ENCODE measurements at places on chromosomes 4 and X.

DNA sequence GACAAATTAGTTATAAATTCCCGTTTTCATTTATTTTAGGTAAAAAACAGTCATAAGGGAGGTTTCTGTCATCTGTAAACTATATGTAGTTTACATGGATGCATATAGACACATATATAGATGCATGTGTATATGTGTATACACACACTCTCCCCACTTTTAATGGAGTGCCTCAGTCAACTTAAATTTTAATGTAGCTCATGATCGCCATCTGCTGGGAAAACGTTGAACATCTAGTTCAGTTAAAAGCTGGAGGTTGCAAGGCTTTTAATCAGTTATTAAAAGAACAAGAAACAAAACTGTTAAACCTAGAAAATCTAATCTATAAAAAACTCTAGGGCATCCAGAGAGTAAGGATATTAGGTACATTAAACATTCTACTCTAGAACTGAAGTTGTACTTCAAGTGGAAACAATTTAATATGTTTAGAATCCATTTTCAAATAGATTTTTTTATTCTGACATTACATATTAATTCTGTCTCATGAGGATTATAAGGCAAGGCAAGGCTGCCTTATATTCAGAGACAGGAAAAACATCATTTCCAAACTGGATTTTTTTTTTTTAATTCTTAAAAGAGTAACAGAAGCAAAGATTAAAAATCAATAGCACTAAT lies 122.6 kb downstream of the SHISA3 start:
- DNase-seq = no peak

DNA sequence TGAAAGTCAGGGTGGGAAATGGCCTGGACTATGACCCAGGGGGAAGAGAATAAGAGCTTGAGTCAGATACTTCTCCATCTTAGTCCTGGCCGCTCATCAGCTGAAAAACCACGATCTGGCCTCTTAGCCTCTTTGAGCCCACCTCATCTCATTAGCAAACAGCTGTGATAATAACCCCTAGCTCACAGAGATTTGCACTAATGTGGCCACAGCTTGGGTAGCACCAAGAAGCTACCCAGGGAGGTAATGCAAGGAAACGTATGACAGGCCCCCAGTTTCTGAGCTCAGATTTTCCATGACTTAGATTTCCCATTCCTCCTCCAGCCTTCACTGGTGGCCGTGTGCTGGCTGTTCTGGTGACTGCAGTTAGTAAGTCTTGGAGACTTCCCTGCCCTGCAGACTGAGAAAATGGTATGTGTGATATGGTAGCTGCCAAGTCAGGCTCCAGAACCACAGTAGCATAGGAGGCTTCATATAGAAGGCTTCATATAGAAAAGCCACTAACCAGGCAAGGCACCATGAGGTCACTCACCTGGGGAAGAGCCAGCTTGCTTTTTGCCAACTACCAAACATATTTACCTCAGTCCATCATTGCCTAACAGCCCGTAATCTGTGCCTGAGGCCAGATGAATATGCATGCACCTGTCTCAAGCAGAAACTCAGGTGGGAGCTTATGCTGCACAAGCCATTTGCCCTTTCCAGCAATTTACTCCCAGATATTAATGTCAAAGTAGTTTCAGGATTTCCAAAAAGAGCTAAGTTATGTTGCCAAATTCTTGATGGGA lies 51.4 kb upstream of the GABRE start:
- DNase-seq = no peak

DNA sequence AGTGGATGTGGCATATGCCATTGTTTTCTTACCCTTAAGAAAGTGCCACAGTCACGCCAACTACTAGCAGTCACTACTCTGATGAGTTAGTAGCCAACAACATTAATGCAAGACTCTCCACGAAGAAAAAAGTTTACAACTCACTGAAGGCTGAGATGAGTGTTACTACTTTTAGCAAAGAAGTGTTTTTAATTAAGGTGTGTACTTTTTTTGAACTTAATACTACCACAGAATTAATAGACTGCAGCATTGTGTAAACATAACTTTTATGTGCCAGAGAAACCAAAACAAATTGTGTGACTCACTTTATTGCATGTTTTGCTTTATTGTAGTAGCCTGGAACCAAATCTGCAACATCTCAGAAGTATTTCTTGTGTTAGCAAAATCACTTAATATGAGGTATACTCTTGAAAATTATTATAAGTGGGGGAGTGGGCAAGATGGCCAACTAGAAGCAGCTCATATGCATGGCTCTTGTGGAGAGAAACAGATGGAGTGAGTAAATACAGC lies 2.2 kb upstream of the UGT2B4 start:
- no peak for DNase-seq

DNA sequence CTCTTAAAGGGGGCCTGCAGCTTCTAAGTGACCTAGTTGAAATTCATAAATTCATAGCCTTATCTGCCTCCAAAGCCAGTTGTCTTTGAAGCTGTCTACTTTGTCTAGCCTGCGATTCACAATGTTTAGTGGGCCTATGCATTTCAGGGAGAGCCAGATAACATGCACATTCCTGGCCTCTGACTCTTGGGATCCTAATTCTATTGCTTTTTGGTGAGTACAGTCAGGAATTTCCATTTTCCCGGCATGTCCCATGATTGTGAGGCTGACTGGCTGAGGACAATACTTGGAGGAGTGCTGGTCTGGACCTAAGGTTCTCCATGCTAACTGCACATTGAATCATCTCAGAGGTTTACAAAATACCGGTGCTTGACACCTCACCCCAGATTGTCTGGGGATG lies 155.0 kb downstream of the MSL3 start:
- DNase-seq = peak; percentile 78

DNA sequence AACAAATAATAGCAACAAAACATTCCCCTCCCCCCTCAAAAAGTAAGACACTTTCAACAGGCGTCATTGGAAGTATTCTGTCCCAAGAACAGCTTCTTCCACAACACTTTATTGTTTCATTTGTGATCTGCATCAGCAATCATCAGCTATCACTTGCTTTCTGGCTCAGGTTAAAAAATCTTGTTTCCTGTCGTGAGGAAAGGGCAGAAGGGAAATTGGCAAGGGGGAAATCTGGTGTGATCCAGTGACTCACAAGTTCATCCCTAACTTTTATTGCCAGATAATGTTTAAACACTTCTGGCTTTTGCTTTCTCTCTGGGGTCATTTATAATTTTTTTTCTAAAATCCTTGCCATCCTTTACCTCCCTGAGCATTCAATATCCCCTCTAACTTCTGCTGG lies 247.4 kb upstream of the GIMD1 start:
- DNase-seq = no peak

GRCh38 chr4:162803378-162803777 lies 363.3 kb downstream of the NAF1 start:
- no peak for DNase-seq

- DNase-seq = no peak
Observed at GRCh38 chrX:30246769-30247489, at the start of gene MAGEB1. MAGEB1 (plus strand) TSS chrX:30247146; CDS start chrX:30250494, 3,348 bp downstream.

- DNase-seq = no peak
Observed at GRCh38 chr4:73597594-73597993, 22.6 kb downstream of the RASSF6 start.

DNA sequence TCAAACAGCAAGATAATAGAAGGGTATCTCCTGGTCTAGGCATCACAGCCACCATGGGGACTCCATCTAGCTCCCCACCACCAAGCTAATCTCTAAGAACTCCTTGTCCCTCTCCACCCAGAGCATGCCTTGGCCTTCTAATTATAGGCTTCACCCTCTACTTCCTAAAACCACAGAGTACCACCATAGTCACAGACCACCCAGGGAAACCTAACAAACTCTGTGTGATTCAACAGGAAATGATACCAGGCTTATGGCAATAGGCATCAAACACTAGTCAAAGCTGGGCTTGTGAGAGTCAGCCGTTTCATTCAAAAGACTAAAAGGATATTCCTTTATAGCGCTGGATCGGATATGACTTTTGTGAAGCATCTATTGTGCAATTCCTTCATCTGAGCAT lies 91.5 kb upstream of the NALF2 start:
- no peak for DNase-seq

GRCh38 chr4:79178760-79179159 lies 147.1 kb downstream of the NAA11 start:
- DNase-seq = no peak

DNA sequence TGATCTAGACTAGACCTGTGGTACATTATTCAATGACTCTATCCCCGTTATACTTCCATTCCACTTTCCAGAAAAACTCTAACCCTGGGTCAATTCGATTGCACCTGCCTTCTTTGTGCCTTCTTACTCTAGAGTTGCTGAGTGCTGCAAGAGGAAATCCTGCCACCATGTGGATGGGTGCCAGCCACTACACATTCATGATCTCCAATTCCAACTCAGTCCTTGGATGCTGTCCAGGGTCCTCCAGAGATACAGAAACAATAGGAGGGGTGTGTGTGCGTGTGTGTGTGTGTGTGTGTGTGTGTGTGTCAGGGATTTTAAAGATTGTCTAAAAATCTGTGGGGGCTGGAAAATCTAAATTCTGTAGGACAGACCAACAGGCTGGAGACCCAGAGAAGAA lies 42.9 kb upstream of the INTS6L start:
- DNase-seq = peak; percentile 74
